ENCODE measurements at places on chromosomes 7 and 10.

GRCh38 chr7:157757211-157757610, 420.4 kb downstream of the DNAJB6 start:
- no peak for DNase-seq

DNA sequence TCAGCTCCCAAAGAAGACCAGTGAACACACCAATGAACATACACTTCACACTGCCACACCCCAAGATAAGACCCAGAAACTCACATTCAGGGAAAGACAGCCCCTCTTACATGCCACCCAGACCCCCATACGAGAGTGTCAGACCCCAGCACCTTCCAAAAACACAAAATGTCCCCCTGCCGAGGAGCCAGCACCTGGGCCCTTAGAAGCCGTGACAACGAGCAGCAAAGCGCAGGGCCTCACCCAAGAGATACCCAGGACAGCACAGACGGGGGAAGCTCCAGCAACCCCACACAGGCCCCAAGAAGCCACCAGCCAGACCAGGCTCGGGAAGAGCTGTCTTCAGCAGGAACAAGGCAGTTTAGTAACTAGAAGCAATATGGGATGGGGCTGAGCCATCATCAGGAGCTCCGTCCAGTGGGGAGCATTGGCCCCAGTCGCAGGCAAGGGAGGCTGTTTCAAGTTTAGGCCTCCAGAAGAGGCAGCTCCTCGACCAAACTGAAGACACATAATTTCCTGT, 243.6 kb downstream of the PTPRN2 start:
- DNase-seq: no peak

DNA sequence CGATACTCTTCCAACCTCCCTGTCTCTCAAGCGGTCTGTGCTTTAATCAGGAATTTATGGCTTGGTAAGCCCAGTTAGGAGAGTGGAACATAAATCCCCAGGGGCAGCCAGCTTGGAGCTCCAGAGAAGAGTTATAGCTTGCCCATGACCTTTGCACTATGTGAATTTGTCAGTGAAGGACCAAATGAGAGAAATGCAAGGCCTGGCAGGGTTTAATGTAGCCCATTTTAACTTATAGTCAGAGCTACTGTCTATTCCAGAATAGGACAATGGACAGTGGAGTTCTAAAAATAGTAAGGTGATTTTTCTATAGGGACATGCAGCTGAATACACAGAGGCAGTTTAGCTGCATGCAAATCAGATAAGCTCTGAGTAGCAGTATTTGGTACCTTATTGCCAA, 142.6 kb upstream of the CAV2 start:
- DNase-seq: no peak

DNA sequence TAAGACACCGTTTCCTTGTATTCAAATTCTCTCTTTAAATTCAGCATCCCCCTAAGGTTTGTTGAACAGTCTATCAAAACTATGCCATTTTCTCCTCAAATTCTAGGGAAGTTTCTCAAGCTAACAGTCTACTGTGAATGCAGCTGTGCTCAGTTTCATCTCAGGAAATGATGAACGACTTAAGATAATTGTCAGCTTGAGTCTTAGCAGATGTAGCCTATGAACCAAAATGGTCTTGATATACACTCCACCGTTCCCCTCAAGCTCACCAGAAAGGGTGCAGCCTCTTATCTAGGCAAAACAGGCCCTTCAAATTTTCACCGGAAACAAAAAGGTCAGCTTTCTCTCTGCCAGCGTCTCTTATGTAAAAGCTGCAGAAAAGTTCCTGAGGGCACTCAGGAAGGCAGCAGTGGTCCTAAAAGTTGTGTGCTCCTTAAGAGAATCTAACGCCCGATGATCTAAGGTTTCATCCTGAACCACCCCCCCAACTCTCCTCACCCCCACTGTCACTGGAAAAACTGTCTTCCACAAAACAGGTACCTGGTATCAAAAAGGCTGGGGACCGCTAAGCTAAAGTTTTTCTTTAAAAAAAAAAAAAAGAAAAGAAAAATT, 2.1 kb downstream of the DNAJC9 start:
- no peak for DNase-seq

GRCh38 chr7:142556740-142557139, 192.5 kb upstream of the PRSS1 start:
- DNase-seq: no peak

GRCh38 chr7:135189221-135189662, 18.7 kb upstream of the CYREN start:
- no peak for DNase-seq

DNA sequence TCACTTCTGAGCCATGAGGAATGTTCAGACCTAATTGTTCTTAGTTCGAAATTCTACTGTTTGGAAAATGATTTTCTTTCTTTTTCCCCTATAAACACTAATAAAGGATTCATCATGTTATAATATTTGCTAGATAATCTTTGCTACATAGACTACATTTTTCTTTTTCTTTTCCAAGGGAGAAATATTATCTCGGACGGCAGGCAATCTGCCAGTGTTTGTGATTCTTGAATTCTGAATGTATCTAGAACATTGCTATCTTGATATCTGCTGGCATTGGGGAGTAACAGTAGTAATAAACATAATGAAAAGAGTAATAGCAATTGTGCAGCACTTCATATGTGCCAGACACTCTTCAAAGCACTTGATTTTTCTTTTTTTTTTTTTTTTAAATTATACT, 107.7 kb upstream of the ZNF32 start:
- no peak for DNase-seq

- no peak for DNase-seq
These were observed 261.4 kb downstream of the RELN start for GRCh38 chr7:103727982-103728610.

DNA sequence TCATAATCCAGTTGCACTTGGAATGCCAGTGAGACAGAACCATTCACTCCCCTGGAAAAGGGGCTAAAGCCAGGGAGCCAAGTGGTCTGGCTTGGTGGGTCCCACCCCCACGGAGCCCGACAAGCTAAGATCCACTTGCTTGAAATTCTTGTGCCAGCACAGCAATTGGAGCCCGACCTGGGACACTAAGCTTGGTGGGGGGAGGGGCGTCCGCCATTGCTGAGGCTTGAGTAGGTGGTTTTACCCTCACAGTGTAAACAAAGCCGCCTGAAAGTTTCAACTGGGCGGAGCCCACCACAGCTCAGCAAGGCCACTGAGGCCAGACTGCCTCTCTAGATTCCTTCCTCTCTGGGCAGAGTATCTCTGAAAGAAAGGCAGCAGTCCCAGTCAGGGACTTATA, 200.7 kb upstream of the NPSR1 start:
- no peak for DNase-seq

DNA sequence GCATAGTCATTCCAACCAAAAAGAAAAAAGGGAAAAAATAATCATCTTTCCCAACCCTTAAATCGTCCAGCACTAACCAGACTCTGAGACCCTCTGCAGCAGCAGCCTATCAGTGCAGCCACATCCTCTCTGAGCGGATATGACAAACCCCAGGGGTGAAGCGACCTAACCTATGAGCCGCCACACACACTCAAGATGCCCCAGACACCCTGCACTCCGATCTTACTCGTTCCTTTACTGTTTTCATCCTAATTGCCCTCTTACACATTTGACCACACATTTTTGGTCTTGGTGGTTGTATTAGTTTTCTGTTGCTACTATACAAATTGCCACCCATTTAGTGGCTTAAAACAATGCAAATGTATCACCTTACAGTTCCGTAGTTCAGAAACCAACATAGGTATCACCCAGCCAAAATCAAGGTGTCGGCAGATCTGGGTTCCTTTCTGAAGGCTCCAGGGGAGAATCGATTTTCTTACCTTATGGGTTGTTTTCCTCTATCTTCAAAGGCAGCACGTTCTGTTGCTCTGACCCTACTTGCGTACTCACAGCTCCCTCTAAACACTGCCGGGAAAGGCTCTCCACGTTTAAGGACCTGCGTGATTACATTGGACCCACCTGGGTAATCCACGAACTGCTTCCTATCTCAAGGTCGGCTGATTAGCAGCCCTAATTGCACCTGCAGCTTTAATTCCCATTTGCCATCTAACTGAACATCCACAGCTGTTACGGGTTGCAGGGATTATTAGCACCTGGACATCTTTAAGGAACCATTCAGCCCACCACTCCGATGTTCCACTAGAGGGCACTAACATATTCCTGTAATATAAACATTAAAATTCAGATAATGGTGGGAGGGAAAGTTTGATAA, 37.3 kb upstream of the PRSS1 start:
- no peak for DNase-seq

DNA sequence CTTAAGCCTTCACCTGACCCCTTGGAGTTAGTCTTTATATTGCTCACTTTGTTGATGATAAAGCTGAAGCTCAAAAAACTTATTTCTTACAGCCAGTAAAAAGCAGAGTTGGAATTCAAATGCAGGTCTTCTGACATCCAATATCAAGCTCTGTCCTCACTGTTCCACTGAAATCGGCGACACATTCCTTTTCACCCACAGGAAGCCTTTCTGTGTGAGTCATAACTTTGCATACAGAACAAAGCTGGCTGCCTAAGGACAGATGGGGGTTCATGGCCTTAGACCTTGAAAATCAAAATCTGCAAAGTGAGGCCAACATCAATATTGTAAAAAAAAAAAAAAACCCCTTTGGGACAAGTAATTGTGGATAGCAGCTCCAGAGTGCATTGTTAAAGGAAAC, 21.8 kb upstream of the AKR1B1 start:
- no peak for DNase-seq

GRCh38 chr10:34526758-34527730, 288.1 kb downstream of the PARD3 start:
- DNase-seq: no peak

DNA sequence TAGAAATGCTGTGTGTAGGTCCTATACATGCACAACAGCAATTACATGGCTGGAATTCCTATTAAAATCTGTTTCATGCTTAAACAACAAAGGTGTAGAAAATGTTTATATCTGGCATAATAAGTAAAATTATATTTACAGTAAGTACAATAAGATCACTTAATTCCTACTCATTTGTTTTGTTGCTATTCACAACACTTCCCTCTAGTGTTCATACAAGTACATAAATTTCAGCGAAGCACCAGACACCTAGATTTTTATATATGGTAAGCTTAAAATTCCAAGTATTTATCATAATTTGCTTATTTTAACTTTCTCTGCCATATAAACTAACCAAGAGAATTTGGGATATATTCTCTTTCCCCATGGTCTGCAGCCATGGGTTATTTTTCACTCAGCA, 51.8 kb upstream of the ANK3 start:
- DNase-seq: no peak

- DNase-seq: no peak
These were observed 673.9 kb upstream of the GALNT17 start for GRCh38 chr7:70457883-70458680.

- DNase-seq: no peak
These were observed 169.1 kb upstream of the CELF2 start for GRCh38 chr10:10848488-10849111.

DNA sequence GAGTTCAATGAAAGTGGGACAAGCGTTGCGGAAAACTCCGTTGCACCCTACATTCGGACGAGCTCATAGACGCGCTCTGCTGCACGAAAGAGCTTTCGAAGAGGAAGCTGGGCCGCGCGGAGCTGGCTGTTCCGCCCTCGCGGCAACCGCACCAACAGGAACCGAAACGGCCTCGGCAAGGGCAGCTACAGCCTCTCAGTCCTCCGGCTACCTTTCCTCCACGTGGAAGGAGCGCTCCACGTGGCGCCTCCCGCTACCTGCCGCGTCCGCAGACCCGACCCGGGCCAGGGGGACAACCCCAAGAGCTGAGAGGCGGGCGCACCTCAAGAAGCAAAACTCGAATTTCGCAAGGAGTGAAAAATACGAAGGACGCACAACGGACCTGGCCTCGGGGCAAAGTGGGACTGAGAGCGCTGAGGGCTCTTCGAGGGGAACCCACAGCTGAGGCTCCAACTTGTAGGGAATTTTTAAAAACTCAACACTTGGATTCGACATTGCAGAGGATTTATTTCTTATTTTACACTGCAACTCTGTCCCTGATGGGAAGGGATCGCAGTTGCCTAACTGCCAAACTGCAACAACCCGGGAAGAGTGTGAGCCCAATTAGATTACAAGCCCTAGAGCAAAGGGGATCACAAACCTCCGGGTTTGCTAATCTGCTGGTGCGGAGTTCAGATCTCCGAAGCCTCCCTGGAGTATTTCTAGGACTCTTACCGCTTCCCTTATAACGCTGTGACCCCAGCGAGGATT, 1.4 kb downstream of the HPSE2 start:
- DNase-seq: no peak

- DNase-seq: no peak
These were observed 14.3 kb downstream of the AQP1 start for GRCh38 chr7:30925913-30926312.

DNA sequence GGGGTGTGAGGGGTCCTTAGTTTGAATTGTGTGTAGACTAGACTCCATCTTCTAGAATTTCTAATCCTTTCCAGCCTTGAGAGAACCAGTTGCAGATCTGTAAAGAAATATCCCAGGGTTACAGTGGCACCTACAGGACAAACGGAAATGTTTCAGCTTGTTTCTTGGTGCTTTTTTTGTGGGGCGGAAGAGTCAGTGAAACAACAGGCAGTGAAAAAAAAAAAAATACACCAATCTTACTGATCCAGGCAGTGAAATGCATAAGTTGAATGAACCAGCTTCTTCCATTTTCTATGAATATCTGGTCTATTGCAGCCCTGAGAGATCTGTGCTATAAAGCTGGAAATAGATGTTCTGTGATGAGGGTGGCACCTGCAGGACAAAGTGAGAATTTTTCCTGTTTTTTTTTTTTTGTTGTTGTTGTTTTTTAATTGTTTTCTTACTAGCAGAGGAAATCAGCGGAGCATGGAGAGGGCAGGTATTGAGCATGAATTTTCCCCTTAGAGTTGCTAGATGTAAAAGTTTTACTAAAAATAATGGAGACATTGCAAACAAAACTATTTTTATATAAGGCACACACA, 81.9 kb upstream of the DYNC1I1 start:
- no peak for DNase-seq

- DNase-seq: no peak
These were observed 159.3 kb downstream of the ETV1 start for GRCh38 chr7:13829914-13830900.

GRCh38 chr7:107939573-107940489, 48.8 kb downstream of the DLD start:
- no peak for DNase-seq

DNA sequence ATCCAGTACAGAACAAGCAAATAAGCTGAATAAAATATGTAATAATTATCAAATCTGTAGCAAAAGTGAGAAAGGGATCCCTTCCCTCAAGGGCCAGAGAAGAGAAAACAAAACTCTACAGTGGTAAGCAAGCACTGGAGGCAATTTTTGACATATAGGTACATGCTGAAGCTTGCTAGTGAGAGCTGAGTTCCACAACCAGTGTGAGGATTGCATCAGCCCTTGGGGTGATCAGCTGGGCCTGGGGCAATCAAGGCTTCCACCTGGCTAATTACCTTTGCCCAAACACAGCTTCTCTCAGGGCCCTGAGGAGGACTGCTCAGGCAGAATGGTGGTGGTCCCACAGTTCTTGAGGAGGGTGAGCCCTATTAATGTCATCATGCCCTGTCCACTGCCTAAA, 134.4 kb upstream of the DLX6 start:
- DNase-seq: no peak

DNA sequence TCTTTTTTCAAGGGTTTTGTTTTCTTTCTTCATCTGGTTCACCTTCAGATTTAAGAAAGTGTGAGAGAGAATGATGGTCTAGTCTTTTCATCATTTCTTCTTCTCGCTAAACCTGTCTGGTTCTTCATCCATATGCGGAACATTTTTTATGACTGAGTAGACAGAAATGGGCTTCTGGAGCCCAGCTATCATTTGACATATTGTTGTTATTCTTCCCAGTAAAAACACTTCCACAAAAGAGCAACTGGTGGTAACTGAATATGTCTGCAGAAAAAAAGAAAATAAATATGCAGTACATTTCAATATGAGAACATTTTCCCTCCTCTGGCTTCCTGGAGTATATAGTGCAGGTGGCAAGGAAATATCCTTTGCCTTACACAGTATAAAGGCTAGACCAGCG, 209.5 kb downstream of the JCAD start:
- DNase-seq: no peak
